Fibroblast of the conjunctiva (primary cell): ENCODE measurements at places on chromosomes 1 and 21.

DNA sequence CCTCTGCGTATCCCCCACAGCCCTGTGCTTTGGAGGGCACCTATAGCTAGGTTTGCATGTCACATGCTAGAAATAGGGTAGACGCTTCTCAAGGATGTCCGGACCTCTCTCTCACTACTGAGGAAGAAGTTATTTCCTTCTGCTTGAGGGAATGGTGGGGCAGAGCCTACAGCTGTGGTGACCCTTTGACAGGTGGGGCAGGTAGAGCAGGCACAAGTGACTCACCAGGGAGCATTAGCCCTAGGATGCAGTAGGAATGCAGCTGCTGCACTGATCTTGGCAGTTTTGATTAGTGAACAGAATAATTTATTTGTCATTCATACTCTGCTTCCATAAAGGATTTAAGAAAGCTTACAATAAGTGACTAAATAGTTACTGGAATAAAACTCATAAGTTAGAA, 129.6 kb upstream of the HOOK1 start:
- DNase-seq: no peak

DNA sequence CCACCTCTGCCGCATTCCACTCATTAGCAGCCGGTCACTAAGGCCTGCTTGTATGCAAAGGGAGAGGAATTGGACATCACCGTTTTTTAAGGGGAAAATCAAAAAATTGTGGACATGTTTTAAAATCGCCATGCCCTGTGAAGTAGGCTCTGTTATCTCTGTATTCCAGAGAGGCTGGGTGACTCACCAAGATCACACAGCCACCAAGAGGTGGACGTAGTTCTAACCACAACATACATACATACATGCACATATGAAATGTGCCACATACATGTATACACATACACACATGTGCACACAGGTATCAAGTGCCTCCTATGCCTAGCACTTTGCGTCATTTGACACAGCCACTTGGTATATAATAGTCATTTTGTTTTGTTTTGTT, 16.0 kb upstream of the ZSCAN20 start:
- no peak for DNase-seq

GRCh38 chr1:244341455-244342450, 110.0 kb downstream of the ADSS2 start:
- no peak for DNase-seq

GRCh38 chr1:24179251-24179840, 7.7 kb downstream of the IFNLR1 start:
- DNase-seq: no peak
